ENCODE measurements at places on chromosomes 3 and 15. TPM values are rescaled to one million over a fixed set of nuclear protein-coding genes. Genes with fewer than 3 reads are reported as not detected.

DNA sequence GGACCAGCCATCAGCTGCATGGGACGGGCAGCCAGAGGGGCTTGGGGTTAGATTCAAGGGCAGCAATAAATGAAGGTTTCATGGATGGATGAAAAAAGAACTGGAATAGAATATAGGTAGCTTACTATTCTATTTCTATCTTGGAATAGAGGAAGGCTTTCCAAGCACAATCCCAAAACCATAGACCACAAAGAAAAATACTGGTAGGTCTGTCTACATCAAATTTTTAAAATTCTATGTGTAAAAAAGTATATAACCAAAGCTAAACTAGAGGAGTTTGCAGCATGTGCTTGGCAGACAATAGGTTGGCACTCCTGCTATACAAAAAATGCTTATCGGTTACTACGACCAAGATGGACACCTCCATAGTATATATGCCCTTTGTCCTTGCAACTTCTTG, 7.2 kb upstream of the FBLN2 start:
- no peak for DNase-seq

DNA sequence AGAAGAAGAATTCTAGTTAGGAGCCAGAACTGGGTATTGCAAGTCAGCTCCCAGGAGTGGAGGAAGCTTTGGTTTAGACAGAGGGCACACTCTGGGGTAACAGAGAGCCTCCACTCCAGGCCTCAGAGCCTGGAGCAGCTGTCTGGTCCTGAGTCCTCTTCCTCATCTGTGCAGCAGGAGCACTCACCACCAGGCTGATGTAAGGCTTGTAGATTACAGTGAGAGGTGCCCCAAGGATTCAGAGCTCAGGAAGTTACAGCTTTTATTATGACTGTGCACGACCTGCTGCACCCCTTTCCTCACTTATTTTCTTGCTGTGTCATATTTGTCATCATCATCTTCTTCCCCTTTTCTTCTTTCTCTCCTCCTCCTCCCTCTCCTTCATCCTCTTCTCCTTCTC, 210.4 kb downstream of the ATP10A start:
- DNase-seq = no peak

- DNase-seq = no peak
Observed at GRCh38 chr15:81043281-81043934, 42.7 kb downstream of the TLNRD1 start.

DNA sequence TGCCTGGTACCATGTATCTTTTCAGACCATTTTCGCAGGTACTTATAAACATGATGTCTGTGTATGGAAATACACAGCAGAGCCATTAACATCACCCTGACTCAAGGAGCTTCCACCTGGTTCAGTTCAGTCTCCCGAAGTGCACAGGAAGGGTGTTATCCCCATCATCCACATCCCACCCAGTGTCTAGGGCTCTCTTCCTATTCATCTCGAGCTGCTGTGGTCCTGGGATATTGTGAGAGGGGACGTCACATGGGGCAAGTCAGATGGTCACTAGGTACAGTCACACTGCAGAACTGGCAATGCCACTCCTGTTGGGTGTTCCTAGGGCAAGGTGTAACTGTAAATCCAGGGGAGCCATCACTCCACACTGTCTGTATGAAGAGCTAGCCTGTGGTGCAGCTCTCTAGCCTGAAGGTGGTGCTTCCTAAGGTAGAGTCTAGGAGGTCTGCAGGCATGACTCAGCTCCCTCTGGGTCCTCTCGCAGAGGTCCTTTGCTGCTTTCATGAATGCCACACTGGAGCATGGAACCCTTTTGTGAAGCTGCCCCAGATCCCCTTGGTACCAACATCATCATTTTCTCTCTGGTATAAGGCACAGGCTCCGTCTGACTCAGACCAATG, 13.9 kb downstream of the ISLR2 start:
- DNase-seq = no peak

DNA sequence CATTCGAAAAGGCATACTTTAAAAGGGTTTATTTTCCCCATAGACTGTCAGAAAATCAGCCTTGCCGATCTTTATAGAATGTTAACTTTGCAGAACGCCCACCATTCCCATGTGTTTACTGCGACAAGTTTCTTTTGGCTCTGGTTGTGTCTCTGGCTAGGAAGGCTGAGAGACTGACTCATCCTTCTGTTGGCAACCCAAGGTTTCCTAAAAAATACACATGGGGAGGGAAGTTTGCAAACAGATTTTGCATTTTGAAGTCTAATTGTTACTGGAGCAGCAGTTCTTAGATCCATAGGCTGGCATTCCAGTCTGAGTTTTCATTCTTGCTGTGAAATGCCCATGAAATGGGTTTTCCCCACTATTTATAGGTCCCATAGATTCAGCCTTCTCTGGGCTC, 37.9 kb upstream of the MINAR1 start:
- no peak for DNase-seq

Gene TMEM87A
- total RNA-seq = 17.3 TPM
